ENCODE measurements at places on chromosomes 12 and 14.

DNA sequence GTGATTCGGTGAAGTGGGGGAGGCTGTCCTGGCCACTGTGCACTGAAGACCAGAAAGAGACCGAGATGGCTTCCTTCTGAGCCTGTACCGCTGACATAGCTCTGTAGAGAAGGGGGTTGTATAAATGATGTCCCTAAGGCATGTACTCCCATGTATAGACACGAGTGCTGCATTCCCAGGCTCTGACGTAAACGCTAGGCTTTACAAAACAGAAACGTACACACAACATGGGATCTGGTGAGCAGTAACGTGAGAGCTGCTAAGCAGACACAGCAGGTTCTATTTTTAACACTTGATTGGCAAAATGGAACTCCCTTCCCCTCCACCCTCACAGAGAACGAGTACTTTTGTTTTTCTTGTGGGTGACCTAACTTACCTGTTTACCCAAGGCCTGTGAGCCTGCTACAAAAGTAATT lies 35.9 kb downstream of the ACADS start:
- DNase-seq = no peak

GRCh38 chr12:53046655-53047220 lies 3.1 kb upstream of the TNS2 start:
- DNase-seq = no peak

GRCh38 chr12:70290116-70290515 lies 46.9 kb downstream of the CNOT2 start:
- DNase-seq = no peak

DNA sequence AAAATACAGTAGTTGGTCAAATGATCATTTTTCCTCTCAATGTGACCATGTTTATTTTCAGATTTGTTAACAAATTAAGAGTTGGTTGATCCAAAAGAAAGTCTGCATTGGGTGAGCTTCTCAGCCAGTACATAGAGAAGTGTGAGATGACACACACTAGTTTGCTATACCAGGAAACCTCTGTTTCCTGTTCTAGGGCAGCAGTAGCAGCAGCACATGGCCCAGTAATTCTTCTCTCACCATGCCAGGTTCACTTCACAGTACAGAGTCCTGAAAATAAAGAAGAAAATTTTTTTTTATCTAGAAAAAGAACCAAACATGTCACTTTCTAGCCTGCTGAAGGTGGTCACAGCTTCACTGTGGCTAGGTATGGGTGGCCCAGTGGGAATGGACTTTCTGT lies 250.2 kb upstream of the OR4E1 start:
- no peak for DNase-seq

GRCh38 chr12:53674977-53675700 lies 744 bp downstream of the ATP5MC2 start:
- DNase-seq = no peak

- DNase-seq = no peak
Observed at GRCh38 chr12:123046431-123046830, 66.0 kb downstream of the ARL6IP4 start.

DNA sequence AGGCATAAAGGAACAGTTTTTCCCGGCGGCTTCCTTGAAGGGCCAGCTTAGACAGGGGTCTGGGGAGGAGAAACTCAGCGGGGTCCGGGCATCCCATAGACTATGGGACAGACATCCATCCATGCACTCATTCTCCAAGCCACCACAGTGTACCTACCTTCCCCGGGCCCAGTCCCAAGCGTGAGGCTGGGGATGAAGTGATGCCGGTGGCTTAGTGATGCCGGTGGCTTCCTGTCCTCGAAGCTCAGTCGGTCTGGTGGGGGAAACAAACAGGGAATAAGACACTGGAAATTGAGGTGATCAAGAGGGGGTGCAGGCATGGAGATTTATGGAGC lies 421 bp downstream of the RTL1 start:
- DNase-seq = no peak

DNA sequence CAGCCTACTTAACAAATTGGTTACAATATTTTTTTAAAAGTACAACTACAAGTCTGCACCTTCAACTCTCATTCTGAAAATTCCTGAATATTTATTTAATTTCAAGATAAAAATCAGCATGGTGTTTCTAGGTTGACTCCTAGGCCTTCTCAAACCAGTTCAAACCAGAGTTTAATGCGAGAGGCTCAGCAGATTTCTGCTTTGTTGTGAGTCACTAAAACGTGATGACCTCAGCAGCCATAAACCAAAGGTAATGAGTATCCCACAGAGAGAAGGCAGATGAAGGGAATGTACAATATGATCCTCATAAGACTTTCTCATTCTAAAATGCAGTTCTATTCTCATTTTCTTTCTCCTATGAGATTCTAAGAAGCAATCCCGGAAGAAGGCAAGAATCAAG lies 1.5 kb downstream of the PRDM4 start:
- no peak for DNase-seq

- no peak for DNase-seq
Observed at GRCh38 chr12:114688256-114688845, 4.4 kb upstream of the TBX3 start.

DNA sequence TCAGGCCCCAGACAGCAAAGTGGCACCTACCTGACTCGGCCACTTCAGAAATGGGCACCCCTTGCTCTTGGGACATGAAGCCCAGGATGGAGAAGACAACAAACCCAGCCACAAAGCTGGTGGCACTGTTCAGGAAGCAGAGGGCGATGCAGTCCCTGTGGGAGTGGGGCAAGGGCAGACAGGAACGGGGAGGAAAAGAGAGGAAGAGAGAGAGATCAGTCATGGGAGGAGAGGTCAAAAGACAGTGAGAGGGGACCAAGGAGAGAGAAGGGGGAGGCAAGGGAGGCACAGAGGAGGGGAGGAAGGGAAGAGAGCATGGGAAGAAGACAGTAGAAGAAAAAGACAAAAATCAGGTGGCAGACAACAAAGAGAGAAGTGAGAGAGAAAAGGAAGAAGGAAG lies 16.6 kb downstream of the SLC6A12 start:
- DNase-seq = no peak

DNA sequence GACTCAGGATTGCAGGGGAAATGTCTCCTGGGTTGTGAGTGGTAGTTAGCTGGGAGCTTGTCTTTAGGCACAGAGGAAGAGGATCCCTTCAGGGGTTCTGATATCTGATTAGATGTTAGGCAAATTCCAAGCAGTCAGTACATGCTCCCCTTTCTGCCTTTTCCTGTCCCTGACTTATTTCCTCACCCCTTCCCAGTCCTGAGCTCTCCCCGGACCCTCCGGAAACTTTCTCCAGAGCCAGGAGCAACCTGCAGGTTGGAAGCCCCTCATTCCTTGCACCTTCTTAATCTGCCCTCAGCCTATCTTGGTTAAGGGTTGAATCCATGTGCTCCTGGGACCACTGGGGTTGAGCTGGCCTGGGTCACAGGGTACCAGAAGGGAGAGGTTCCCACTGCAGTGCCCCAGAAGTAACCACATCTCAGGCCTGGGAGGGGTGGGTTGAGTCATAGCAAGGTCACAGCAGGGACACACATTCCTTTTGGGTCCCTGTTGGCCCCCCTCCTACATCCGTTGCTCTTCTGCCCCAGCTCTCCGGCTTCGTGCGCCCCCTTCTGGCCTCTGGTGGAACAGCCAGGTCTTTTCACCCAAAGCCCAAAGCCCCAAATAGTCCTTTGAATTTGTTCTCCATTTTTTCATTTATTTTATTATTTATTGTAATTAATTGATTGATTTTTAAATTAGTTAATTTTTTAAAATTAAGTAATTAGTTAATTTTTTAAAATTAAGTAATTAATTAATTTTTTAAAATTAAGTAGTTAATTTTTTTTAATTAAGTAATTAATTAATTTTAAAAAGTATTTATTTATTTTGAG lies 1.8 kb downstream of the IGFBP6 start:
- DNase-seq = peak; percentile 70

- no peak for DNase-seq
Observed at GRCh38 chr14:104586832-104587620, 7.5 kb downstream of the C14orf180 start.

DNA sequence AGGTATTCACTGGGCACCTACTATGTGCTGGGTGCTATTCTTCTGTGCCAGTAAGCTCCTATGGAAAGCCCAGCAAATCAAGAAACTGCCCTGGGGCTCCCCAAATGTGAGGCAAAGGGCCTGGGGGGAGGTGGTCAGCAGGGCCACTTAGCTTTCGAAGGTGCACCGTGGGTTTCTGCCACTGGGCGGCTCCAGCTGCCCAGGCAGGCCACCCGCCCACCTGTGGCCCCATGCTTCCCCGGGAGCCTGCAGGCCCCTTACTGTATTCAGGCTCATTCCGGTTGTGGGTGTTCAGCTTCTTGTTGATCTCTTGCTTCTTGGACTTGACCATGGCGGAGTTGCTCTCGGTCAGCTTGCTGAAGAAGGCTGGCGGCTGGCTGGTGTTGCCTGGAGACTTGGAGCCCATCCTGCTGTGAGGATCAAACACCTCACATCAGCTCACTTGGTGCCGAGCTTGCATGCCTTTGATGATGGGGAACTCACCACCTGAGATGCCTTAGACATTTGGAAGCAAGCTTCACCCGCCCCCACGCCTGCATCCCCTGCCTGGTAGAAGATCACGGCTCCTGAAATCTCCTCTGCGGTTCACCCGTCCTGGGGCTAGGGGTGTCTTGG lies 37.3 kb downstream of the RFLNA start:
- no peak for DNase-seq

- DNase-seq = no peak
Observed at GRCh38 chr12:101650346-101651117, 46.9 kb upstream of the CHPT1 start.

DNA sequence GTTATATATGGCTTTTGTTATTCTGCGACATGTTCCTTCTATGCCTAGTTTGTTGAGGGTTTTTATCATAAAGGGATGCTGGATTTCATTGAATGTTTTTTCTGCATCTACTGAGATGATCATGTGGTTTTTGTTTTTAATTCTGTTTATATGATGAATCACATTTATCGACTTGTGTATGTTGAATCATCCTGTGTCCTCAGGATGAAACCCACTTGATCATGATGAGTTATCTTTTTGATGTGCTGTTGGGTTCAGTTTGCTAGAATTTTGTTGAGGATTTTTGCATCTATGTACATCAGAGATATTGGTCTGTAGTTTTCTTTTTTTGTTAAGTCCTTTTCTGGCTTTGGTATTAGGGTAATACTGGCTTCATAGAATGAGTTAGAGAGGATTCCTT lies 291.2 kb downstream of the AKAP6 start:
- no peak for DNase-seq

DNA sequence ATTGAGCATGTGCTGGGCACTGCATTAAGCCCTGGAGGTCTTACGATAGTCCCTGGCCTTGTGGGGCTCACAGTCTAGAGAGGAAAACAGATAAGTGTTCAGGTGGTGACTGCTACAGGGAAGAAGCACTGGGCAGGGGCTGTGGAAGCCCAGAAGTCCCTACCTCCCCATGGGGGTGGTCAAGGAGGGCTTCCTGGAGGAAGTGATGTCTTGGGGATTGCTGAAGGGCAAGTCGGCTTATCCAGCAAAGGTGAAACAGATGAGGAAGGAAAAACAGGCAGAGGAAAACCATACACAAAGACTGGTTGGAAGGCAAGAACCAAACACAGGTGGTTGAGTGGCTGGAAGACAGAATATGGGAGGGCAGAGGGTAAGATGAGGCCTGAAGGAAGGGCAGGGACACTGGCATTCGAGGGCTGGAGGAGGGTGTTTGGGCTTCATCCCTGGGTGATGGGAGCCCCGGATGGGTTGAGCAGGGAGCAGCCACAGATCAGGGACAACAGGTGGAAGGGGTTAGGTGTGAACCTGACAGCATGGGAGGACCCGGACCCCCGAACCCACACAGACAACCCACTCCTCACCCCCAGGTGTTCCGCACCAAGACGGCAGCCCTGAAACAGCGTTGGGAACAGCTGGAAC lies 2.8 kb downstream of the CFAP73 start:
- DNase-seq = no peak

DNA sequence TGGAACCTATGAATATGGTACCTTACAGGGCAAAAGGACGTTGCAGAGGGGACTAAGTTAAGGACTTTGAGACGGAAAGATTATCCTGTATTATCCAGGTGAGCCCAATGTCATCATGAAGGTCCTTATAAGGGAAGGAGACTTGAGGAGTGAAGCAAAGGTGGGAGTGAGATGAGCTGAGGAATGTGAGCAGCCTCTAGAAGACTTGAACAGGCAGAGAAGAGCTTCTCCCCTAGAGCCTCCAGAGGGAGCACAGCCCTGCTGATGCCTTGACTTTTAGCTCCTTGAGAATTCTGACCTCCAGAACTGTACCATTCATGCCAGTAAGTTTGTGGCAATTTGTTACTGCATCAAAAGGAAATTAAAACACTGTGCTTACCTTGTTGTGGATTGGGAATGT lies 41.8 kb upstream of the DCD start:
- no peak for DNase-seq

DNA sequence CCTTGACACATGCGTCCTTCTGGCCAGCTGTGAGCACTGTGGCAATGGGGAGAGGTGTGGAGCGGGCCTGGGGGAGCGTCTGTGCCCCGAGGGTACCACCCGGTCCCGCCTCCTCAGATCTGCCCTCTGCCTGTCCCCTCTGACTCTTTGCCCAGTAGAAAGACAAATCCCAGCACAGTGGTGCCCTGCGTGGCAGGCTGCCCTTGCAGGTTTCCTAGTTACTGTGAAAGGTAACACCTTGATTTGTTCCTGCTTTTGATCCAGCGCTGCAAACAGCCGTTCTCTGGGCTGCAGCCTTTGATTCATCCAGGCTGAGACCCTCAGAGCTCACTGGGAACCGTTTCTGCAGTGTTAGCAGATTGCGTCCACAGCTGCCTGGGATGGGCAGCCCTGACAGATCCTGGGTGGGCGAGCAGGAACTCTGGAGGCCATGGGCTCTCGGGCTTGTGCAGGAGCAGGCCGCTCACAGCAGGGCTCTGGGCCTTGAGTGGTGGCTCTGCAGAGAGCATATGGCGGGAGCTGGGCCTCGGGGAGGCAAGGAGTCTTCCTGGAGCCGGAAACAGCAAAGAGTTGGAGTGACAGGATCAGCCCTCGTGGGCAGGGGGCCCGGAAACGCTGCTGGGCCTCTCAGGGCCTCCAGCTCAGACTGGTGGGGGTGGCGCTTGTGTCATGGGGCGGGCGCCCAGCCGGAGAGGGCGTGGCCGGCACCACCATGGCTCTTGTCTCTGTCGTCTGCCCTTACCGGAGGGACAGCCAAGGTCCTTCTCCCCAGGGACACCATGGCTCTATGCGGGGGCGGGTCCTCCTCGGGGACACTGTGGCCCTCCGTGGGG lies 16.6 kb downstream of the FBRSL1 start:
- no peak for DNase-seq

DNA sequence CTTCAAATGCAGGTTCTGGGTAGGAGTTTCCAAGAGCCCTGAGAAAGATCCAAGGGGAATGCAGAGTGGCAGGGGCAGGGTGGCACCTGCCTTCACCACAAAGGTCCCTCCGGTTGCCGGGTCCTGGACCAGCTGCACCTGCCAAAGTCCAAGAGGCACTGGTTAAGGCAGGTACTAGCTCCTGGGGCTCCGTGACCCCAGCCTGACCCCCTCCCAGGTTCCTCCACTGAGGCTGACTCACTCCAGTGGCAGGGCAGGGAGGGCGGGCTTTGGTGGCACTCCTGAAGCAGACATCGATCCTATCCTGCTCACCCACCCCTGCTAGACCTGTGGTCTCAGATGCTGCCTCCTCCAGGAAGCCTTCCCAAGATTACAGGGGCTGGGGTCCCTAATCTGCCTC lies 11.4 kb downstream of the RPS6KL1 start:
- no peak for DNase-seq
